ENCODE measurements at places on chromosomes 2 and 18.

DNA sequence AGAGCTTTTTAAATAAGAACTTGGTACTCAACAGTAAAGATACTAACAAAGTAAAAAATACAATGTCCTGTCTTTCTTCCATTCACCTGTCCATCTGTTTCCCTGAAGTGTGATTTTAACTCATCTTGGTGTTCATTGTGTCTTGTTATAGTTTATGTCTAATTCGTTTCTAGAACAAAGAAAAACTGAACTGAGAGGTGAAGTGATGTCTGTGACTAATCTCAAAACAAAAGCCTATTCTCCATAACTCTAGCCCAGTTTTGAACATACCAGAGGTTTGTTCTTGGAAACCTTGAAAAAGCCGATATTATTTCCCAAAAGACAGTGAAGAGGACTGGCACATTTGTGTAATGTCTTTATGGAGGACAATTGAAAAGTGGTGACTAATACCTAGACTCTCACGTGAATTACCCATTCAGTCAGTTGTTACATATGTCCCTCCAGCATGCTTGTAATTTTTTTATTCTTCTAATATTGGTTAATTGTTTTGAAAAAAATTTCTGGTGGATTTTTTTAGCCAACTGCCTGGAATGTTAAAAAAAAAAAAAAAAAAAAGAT is 725.8 kb downstream of the SATB2 start:
- DNase-seq: no peak

DNA sequence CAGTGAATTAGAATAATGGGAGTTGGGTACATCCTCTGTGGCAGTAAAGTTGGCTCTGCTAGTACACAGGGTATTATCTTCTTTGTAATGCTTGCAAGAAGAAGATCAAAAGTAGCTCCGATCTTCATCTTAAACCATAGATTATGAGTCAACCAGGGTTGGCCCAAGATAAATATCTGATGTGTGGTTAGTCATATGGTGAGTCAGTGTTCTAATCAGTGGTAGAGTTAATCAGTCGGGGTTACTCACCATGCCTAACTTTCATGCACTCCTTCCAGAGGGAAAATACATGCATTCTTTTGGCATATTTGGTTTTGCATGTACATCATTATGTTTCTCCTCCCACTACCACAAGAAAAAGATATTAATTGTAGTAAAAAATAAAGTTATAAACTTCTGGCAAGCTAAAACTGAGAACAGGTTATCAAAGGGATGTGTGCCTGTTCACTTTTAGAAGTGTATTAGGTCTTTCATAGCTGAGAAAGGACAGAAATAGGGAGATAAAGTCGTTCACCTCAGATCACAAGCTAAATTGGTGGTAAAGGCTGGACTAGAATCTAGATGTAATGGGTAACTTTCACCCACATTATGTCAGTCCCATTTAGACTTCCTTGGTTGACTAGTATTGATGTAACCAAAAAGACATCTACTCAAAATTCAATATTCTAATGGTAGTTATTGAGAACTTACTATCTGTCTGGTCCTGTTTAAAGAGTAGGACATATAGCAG is 684.4 kb downstream of the IRS1 start:
- DNase-seq: no peak

DNA sequence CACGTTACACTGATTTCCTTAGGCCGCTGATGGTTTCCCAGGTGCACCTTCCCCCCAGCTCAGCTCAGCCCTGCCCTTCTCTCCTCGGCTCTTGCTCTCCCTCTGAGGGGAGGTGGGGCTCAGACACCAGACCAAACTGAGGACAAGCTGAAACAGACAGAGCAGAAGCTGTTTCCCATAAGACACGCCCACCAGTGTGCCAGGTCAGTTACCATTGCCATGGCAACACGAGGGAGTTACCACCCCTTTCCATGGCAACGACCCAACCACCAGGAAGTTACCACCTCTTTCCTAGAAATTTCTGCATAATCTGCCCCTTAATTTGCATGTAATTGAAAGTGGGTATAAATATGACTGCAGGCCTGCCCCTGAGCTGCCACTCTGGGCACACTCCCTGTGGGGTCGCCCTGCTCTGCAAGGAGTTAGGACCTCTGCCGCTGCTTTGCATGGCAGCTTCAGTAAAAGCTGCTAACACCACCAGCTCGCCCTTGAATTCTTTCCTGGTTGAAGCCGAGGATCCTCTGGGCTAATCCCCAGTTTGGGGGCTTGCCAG is 120.9 kb upstream of the SMIM21 start:
- DNase-seq: no peak

GRCh38 chr2:33104726-33105125 is 158.0 kb downstream of the LTBP1 start:
- no peak for DNase-seq

- DNase-seq: peak; percentile 75
Measured at GRCh38 chr2:113198790-113199612, 25.2 kb downstream of the PSD4 start.

DNA sequence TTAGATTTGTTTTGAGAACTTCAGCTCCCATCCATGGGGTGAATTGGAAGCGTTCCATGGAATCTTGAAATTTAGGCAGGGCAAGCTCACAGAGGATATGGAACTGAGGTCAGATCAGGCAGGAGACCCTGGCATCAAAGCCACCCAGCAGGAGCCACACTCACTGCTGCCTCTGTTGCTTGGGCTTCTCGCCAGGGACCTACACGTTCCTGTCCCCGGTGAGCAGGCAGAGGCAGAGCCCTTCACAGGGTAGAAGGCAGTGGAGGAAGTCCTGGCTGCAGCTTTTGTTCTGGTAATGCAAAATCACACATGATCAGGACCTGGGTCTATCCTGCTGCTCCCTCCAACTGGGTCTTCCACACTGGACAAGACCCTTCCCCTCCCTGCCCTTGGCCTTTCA is 42.1 kb downstream of the CAPN13 start:
- DNase-seq: no peak

DNA sequence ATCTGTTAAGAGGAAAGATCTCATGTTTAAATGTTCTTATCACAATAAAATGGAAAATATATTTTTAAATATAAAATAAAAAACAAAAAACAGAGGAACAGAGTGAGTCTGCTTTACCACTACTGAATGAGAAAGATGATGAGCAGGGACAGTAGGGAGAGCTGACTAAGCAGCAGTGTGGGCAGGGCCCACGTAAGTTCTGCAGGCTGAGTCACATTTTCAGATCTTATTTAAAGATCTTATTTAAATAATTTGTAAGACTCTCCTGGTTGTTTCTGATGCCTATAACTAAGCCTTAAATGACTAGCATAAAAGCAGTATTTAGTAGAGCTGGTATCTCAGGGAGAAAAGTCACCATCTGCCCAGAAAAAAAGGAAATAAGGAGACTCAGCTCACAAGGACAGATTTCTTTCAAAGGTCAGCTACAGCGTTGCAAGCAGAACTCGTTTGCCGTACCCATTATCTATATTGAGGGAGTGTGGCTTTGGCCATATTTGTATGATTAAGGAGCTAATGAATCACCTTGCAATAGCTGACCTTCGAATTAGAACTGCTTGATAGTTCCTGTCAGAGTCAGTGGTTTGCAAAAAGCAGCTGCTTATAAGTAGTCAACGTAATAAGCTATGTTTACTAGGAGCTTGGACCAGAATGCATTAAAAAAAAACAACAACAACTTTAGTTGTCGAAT is 322.1 kb upstream of the CHAC2 start:
- no peak for DNase-seq

- DNase-seq: no peak
Measured at GRCh38 chr2:131105950-131106801, 1.0 kb downstream of the PLEKHB2 start.

- no peak for DNase-seq
Measured at GRCh38 chr18:12703096-12703567, 290 bp downstream of the PSMG2 start.

DNA sequence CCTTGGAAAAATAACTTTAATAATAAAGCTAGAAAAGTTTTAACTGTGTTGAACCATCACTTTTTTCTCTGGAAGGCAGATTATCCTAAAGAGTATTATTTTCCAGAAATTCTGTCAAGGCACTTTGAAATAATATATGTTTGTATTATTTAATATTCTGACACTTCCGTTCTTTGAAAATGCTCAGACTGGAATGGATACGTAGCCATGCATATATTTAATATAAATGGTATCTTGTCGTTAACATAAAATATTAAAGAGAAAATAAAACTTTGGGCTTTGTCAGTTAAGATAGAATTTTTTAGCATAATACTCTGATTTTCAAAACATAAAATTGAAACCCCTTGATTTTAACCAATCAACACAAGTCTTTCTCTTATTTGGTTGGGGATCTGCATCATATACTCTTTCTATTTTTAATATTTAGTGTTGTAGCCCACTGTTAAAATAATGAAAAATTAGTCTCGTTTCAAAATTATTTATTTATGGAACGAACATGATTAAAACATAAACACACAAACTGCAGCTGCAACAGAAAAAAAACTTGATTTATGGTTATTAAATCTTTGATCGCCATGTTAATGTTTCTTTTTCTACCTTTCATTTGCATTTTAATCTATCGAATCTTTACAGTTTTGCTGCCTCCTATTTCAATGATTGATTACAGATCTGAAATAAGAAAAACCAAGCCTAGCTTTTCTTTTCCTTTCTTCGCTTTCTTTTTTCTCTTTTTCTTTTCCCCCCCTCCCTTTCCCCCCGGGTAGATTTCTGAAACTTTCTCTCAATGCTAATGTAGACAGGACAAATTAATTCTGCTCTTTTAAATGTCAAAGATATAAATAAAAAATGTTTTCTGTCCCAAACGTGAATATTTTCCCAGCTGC is 145.5 kb downstream of the MEIS1 start:
- DNase-seq: no peak
